ENCODE measurements at places on chromosomes 1 and 21. TPM values are rescaled to one million over a fixed set of nuclear protein-coding genes. Genes with fewer than 3 reads are reported as not detected.

DNA sequence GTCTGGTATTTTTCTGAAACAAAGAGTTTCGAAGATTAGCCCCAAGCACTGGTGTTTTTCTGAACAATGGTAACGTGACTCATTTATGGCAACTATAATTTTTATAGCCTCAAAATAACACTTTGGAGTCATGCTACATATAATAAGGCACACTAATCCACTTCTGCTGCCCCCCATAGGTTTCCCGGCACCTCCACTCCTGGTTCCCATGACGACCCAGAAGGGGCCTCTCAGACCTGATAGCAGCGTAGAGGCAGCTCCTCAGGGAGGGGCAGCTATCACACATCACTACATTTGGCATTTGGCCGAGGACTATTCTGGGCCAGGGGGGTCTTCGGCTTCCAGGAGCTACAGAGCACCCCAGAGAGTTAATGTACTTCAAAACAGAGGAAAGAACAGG, 23.3 kb downstream of the CAPN8 start:
- DNase-seq: no peak

- DNase-seq: no peak
These were observed 16.4 kb downstream of the HEYL start for GRCh38 chr1:39623053-39623452.

GRCh38 chr1:27591622-27592021, 12.3 kb downstream of the AHDC1 start:
- DNase-seq: no peak

GRCh38 chr1:174964972-174965361, 34.8 kb upstream of the CACYBP start:
- no peak for DNase-seq

DNA sequence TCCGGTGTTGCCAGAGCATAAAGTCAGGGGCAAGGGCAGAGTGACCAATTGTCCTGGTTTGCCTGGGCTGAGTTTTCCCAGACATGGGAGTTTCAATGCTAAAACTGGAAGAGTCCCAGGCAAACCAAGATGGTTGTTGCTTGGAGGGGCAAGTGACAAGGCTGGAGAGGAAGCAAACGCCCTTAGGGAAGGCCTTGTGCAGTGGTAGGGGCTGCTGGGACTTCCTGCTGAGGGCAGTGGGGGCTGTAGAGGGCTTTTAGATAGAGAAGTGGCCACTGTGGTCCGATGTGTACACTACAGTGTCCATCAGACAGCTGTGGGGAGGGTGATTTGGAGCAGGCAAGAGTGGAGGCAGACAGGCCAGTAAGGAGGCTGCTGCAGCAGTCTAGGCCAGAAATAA, 7.0 kb upstream of the CELA2A start:
- DNase-seq: no peak

GRCh38 chr1:165383599-165384405, 27.3 kb upstream of the LMX1A start:
- DNase-seq: no peak

DNA sequence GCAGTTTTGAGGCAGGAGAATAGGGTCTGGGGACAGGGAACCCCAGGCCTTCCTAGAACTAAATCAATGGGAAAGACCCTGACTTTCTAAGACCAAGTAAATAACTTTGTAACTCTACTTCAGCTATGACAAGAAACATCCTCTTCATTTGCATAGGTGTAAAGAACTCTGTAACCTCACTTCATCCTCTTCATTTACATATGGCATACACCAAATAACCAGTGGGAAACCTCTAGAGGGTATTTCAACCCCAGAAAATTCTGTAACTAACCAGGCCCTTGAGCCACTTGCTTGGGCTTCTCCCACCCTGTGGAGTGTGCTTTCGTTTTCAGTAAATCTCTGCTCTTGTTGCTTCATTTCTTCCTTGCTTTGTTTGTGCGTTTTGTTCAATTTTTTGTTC, 495.6 kb downstream of the SIPA1L2 start:
- no peak for DNase-seq

DNA sequence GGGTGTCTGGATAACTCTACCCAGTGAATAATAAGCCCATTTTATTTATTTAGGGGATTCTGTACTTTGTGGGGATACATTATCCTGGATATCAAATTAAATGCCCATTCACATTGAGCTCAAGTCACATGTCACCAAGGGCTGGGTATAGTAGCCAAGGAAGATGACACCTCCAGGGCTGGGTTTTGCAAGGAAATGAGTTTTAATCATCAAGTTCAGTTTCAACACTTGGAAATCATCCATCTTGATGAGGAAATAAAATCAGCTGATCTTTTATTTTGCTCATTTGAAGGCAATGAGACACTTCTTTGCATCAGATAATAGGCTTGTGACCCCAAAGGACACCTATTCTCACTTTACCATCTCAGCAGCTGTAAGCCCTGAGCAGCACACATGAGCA, 80.0 kb upstream of the TNR start:
- no peak for DNase-seq

GRCh38 chr1:94045465-94046056, 75.4 kb downstream of the ABCA4 start:
- peak; percentile 53 for DNase-seq

GRCh38 chr1:81592233-81592632, 208.5 kb upstream of the ADGRL2 start:
- DNase-seq: no peak

GSTM3 gene
- 13.3 TPM for total RNA-seq

LCA5L gene
- 0.31 TPM for total RNA-seq

PADI4 gene
- total RNA-seq: 1.9 TPM

LRP8 gene
- total RNA-seq: 31.4 TPM

GJA8 gene
- not detected for total RNA-seq
